GM12864 (cell line): ENCODE measurements at places on chromosomes 7 and 10.

DNA sequence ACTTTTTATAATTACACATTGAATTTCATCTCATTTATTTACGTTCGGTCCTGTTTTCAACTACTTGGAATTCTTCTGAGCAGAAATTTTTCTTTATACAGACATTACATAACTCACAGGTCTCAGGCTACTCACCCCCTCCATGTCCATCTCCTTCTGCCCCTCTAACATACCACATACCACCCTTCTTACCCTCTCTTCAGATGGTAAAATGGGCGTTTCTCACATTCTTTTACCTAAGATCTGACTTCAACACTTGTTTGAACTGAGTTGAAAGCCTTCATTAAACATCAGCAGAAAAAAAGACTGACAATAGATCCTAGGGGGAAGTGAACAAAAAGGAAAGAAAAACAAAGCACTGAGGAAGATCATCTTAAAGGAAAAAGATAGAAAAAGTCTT is 309.7 kb downstream of the CTNNA3 start:
- no peak for DNase-seq

GRCh38 chr7:41979834-41980307 is 257.1 kb downstream of the GLI3 start:
- no peak for DNase-seq

GRCh38 chr7:51455513-51455912 is 138.9 kb upstream of the COBL start:
- no peak for DNase-seq

DNA sequence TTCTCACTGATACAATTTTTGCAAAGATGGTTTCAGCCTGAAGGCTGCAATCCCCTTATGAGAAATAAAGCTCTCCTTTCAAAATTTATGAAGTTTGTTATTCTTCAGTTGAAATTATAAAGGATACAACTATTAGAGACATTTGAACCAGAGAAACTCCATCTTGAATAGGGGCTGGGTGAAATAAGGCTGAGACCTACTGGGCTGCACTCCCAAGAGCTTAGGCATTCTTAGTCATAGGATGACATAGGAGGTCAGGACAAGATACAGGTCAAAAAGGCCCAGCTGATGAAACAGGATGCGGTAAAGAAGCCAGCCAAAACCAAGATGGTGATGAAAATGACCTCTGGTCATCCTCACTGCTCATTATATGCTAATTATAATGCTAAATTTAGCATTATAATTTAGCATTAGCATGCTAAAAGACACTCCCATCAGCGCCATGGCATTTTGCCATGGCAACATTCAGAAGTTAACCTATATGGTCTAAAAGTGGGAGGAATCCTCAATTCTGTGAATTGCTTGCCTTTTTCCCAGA is 22.4 kb upstream of the IFIT1B start:
- no peak for DNase-seq

DNA sequence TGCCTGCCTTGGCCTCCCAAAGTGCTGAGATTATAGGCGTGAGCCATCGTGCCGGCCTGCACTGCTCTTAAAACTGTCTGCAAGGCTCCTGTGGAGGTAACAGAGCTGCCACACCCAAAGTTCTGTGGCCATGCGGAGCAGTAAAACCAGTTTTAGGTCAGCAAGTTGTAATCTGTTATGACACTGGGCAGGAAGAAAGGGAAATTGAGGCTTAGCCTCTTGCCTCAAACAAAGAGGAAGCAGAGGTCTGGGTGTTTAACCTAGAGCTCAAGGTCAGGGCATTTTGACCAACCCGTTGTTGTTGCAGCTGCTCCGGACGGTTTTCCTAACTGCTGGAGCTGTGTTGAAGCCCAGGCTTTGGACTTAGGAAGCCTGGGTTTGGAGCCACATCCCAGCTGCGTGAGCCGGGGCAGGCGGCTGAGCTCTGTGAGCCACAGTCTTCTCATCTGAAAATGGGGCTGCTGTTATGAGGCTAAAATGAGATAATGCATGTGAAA is 7.4 kb upstream of the RRP12 start:
- no peak for DNase-seq

DNA sequence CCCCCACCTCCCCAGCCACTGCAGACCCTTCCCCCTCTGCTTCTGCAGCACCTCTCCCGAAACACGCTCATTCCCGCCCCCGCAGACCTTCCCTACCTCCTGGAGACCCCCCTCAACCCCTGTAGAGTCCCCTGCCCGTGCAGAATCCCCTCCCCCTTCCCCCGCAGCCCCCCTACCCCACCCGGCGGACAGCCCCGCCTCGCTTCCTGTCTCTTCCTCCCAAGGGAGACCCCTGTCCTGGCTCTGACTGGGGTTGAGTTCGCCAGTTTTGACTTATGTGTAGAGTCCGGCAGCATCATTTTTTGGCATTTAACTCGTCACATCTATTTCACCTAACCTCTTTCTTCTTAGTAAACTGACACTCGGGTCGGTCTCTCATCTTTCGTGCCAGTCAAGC is 54.0 kb downstream of the ALOX5 start:
- DNase-seq, result no peak

GRCh38 chr10:32327364-32327691 is 19.6 kb downstream of the EPC1 start:
- no peak for DNase-seq

GRCh38 chr10:132400547-132401151 is 3.6 kb downstream of the PWWP2B start:
- DNase-seq, result no peak

GRCh38 chr7:65475734-65476319 is 102.2 kb downstream of the ZNF92 start:
- peak; percentile 19 for DNase-seq

- DNase-seq, result no peak
These were observed 252.8 kb downstream of the ZMYND11 start for GRCh38 chr10:387909-388660.

- DNase-seq, result no peak
These were observed 33.4 kb upstream of the PLPP4 start for GRCh38 chr10:120423431-120424197.

- no peak for DNase-seq
These were observed 558 bp downstream of the VOPP1 start for GRCh38 chr7:55571511-55572377.
